ENCODE measurements at places on chromosomes 3 and 15. TPM values are rescaled to one million over a fixed set of nuclear protein-coding genes. Genes with fewer than 3 reads are reported as not detected.
A peak's percentile ranks its signal among the peaks of the same experiment; 100 is the strongest.

DNA sequence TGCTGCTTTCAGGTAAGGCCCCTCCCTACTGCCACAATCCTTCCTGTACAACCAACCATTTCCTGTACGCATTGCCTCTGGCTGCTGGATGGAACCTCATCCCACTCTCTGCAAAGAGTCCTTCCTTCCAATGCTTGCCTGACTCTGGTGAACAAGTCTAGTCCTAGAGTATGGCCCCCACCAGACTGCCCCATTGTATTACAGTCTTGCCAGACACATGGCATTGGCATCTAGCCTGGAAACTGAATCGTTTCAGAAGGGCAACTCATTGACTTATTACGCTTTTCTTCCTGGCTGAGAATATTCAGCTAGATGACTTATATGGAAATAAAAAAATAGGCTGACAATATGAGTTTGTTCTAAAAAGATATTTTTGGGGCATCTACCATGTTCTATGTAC lies 170.3 kb downstream of the SUCLG2 start:
- H3K4me3 ChIP-seq = no peak overlapping the region
- H3K4me1 ChIP-seq = peaks cover 2% of the 10 kb centered on the region
- no peak overlapping the region for H3K27ac ChIP-seq
- DNase-seq = no peak
- H3K27me3 ChIP-seq = no peaks in the 10 kb centered on the region

- H3K27ac ChIP-seq = peak overlapping the region; percentile 91
- peaks cover 10% of the 10 kb centered on the region for H3K4me1 ChIP-seq
- no peak overlapping the region for H3K4me3 ChIP-seq
- DNase-seq = peak; percentile 91
- H3K36me3 ChIP-seq = no peaks in the 10 kb centered on the region
- no peaks in the 10 kb centered on the region for H3K27me3 ChIP-seq
These were observed 1.4 kb upstream of the PARP14 start for GRCh38 chr3:122679085-122679881.

Gene PLCD1
- total RNA-seq = 21.0 TPM

Gene HCLS1
- 108 TPM for total RNA-seq

DNA sequence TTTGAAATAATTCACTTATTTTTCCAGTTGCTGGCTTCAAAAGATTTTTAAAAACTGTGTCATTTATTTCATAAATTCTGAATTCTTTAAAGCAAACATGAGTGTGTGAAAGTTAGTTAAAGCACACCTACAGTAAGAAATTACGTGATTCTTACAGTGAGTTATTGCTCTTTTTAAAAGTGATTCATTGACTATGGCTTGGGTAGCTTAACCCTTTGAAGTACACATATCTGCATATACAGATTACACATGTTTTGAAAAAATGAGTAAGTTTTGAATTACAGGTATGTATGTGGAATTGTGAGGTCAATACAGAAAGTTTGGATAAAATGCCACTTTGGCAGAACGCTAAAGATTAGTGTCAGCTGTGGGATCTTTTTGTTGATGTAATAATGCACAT lies 64.5 kb upstream of the MBNL1 start:
- no peak for DNase-seq
- H3K36me3 ChIP-seq = no peaks in the 10 kb centered on the region
- H3K4me3 ChIP-seq = no peak overlapping the region
- H3K4me1 ChIP-seq = peaks cover 9% of the 10 kb centered on the region
- H3K27me3 ChIP-seq = no peaks in the 10 kb centered on the region

Gene SMARCC1
- total RNA-seq = 83.0 TPM

DNA sequence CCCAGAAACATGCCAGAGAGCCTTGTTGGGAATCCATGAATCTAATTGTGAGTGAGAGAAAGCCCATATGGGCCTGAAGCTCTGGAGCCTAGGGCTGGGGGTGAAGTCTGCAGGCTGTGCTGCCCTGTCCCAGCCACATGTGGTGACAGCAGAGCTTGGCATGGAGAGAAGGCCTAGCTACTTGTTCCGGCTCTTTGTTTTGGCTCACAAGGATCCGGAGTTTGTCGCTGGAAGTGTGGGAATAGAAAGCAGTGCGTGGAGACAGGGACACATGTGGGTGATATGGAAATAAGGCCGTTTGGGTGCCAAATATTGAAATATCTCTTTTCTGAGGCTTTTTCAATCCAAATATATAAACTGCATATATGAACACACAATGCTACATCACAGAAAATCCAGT lies 78.2 kb downstream of the CLSTN2 start:
- no peaks in the 10 kb centered on the region for H3K27me3 ChIP-seq
- H3K36me3 ChIP-seq = no peaks in the 10 kb centered on the region
- no peak for DNase-seq
- no peak overlapping the region for H3K27ac ChIP-seq

Gene ADGRG7
- total RNA-seq = not detected

Gene MAGEL2
- 2.8 TPM for total RNA-seq

DNA sequence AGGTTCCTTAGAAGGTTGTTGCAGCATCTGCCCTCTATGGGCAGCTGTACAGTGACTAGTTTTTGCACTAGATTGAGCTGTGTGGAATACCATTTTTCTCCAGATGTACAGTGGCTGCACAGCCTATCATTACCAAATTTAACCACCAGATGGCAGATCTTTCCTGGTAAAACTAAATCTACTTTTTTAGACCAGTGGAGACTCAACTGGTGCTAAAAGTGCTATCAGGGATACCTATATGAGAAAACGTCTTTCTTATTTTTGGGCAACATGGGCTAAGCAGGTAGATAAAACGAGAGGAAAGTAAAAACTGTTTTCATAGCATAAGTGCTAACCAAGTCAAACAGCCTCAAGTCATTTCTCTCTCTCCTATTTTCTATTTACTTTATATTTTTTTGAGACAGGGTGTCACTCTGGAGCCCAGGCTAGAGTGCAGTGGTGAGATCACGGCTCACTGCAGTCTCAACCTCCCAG lies 21.2 kb downstream of the IGSF10 start:
- DNase-seq = peak; percentile 86
- H3K4me3 ChIP-seq = no peak overlapping the region
- no peaks in the 10 kb centered on the region for H3K27me3 ChIP-seq
- no peaks in the 10 kb centered on the region for H3K4me1 ChIP-seq
- H3K27ac ChIP-seq = no peak overlapping the region

Gene PSTPIP1
- 12.4 TPM for total RNA-seq

- peak overlapping the region; percentile 57 for H3K27ac ChIP-seq
- no peak for DNase-seq
- no peak overlapping the region for H3K4me3 ChIP-seq
- peaks cover 6% of the 10 kb centered on the region for H3K4me1 ChIP-seq
- H3K36me3 ChIP-seq = no peaks in the 10 kb centered on the region
These were observed 28.2 kb downstream of the PPP4R2 start for GRCh38 chr3:73024836-73025235.

- H3K4me3 ChIP-seq = no peak overlapping the region
- DNase-seq = no peak
- H3K4me1 ChIP-seq = no peaks in the 10 kb centered on the region
- no peak overlapping the region for H3K27ac ChIP-seq
These were observed 297.2 kb downstream of the CADM2 start for GRCh38 chr3:85255949-85256348.

DNA sequence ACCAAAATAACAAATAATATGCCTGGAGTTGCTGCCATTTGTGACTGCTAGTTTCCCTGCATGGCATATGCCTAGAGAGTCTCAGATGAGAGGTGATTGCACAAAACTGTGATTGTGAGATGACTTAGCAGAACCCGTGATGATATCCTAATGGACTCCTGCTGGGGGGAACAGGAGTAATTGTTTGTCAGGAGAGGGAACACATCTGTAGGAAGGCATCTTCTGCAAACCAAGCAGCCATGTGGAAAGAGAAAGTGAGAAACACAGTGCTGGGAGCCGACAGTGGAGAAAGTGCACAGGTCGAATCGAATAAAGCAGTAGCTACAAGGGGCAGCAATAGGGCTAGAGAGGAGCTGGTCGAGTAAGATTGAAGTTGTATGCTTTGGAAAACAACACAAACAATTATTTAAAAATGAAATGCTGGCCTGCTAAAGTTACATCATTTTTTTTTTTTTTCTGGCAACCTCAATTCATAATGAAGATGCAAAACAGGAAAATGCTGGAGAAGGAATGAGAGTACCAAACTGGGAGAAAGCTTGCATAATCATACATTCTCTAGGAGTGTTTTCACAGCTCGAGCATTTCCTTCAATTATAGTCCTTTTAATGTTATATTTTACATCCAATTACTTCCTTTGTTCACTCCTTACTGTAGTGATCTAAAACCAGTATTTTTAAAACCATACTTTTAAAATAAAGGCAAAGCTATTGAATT lies 494.2 kb upstream of the AGTR1 start:
- H3K4me1 ChIP-seq = no peaks in the 10 kb centered on the region
- peak; percentile 94 for DNase-seq
- H3K36me3 ChIP-seq = no peaks in the 10 kb centered on the region
- no peak overlapping the region for H3K4me3 ChIP-seq
- no peak overlapping the region for H3K27ac ChIP-seq
- H3K27me3 ChIP-seq = no peaks in the 10 kb centered on the region

DNA sequence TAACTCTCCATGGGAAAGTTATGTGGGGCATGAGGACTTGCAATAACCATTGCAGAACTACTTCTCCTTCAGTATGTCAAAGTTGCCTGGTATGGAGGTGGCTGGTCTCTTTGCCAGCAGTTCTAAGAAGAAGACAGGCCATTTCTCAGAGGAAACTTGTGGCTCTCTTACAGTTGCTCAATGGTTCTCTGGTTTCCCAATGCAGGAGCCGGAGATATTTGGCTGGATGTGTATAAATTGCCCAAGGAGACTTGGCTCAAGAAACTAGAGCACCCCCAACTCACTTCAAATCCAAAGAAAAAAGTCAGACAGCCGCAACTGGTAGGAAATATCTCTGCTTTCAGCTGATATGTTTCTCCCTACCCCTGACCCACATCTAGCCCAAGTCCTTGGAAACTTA lies 24.2 kb downstream of the WDR93 start:
- peak; percentile 48 for DNase-seq
- no peak overlapping the region for H3K27ac ChIP-seq
- H3K4me1 ChIP-seq = no peaks in the 10 kb centered on the region
- no peaks in the 10 kb centered on the region for H3K27me3 ChIP-seq
- H3K36me3 ChIP-seq = no peaks in the 10 kb centered on the region

Gene DLEC1
- total RNA-seq = 10.3 TPM

- H3K4me3 ChIP-seq = no peak overlapping the region
- H3K27ac ChIP-seq = no peak overlapping the region
- H3K4me1 ChIP-seq = no peaks in the 10 kb centered on the region
- no peaks in the 10 kb centered on the region for H3K27me3 ChIP-seq
These were observed 24.3 kb downstream of the ZDHHC19 start for GRCh38 chr3:196186651-196187573.

DNA sequence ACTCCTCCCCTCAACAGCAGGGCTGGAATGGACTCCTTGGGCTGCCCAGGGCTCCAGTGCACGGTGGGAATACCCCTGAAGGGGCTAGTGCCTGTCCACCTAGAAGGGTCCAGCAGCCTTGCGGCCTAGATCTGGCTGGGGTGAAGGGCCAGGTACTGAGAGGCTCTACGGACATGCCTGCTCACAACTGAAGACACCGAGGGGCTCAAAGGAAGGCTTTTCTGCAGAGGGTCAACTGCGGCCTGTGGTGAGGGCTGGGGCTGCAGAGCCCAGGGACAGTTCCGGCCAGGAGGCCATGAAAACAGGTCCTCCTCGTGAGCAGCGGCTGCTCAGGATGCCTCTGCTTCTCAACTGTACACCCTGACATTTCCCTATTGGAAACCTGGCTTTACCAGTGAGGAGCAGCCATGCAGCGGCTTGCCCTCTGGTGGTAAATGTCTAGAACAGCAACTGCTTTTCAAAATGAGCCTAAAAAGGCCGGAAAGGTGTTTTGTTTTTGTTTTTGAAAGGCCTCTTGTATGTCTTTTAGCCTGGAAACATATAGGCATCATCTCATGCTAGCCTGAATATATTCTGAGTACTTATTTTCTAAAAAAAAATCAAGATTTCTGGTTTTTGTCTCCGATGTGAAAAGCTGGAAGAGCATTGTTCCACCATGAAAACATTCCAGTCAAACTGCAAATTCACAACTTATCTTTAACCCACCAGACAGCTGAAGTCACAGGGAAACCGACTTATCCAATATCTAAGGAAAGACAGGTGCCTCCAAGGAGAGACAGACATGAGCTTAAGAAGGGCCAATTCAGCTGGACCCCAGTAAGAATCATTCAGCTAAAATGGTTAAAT lies 163.4 kb downstream of the KLF13 start:
- no peaks in the 10 kb centered on the region for H3K36me3 ChIP-seq
- no peak overlapping the region for H3K27ac ChIP-seq
- peak; percentile 35 for DNase-seq
- H3K4me3 ChIP-seq = no peak overlapping the region
- H3K27me3 ChIP-seq = peaks cover 8% of the 10 kb centered on the region

DNA sequence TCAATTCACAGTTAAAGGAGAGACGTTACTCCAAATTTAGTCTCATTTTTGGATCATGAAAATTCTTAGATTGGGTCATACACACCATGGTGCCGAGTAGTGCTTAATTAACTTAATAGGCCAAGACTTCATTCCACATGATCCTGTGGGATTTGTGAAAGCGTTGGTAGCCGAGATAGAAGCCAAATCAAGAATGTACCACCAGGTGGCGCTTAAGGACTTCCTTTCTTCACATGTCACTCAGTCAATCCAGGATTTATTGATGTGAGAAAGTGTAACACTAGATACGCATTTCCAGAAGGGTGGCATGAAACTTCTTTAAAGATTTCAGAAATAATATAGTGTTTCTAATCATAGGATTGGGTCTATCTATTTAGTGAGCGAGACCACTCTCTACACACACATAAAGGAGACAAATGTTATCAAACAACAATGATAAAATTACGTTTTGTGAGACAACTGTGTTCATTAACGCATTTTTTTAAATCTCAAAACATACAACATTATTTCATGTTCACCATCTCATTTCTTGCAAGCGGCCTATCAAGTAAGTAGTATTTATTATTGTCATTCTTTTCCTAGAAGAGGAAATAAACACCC lies 436.1 kb downstream of the CHL1 start:
- H3K27me3 ChIP-seq = no peaks in the 10 kb centered on the region
- H3K27ac ChIP-seq = no peak overlapping the region
- H3K36me3 ChIP-seq = no peaks in the 10 kb centered on the region
- no peaks in the 10 kb centered on the region for H3K4me1 ChIP-seq

DNA sequence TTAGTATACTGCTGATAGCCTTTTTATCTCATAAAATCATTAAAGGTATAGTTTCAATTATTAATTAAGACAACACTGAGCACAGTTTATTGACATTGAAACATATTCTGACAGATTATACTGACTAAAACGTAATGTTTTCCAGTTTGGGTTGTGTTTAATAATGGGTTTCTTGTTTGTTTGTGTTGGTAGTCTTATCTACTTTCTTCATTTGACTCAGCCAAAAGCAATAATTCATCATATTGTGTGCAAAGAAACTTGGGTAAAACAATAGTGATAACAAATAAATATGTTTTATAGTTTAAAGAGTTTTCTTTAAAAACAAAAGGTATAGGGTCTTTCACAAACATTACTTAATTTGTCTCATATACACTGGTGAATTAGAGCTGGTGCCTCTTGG lies 629.2 kb upstream of the AGTR1 start:
- no peak for DNase-seq
- peaks cover 24% of the 10 kb centered on the region for H3K27me3 ChIP-seq
- no peaks in the 10 kb centered on the region for H3K4me1 ChIP-seq
- no peak overlapping the region for H3K27ac ChIP-seq

- no peaks in the 10 kb centered on the region for H3K36me3 ChIP-seq
- no peak overlapping the region for H3K4me3 ChIP-seq
- DNase-seq = no peak
These were observed 949 bp upstream of the MITF start for GRCh38 chr3:69738315-69738714.

Measured in lung (tissue), 17 donors.